ENCODE measurements at places on chromosomes 2 and 18. TPM values are rescaled to one million over a fixed set of nuclear protein-coding genes. Genes with fewer than 3 reads are reported as not detected.

Gene HTR2B
- not detected for total RNA-seq

Gene CDKL4
- total RNA-seq = 0.46 TPM

Gene BOK
- 37.4 TPM for total RNA-seq

Gene RAB6C
- 0.07 TPM for total RNA-seq

Gene DYSF
- total RNA-seq = 14.8 TPM

Gene OTOF
- 0.07 TPM for total RNA-seq

Gene MDH1B
- total RNA-seq = 1.6 TPM

Gene WDR75
- 68.3 TPM for total RNA-seq

Gene ARHGEF4
- total RNA-seq = 18.1 TPM

Gene MTLN
- total RNA-seq = 44.1 TPM

Gene GPR35
- total RNA-seq = 0.22 TPM

Gene PRSS56
- not detected for total RNA-seq

Gene CDCA7
- 66.6 TPM for total RNA-seq

Gene ALK
- total RNA-seq = 0.11 TPM

Gene NPPC
- 0.98 TPM for total RNA-seq

Gene PDE11A
- total RNA-seq = 0.53 TPM

Gene TMEM163
- total RNA-seq = 0.94 TPM

Gene DRC1
- total RNA-seq = not detected

Gene ANKRD53
- total RNA-seq = 0.39 TPM

Gene SERPINB10
- total RNA-seq = not detected

Gene AFF3
- 1.2 TPM for total RNA-seq

Gene SERPINB4
- 0.53 TPM for total RNA-seq

Gene CDK5R2
- 0.26 TPM for total RNA-seq

Gene SERTAD2
- 7.9 TPM for total RNA-seq

Gene CCL20
- not detected for total RNA-seq

Gene IL36RN
- total RNA-seq = not detected

Gene SMYD1
- total RNA-seq = not detected

Gene RGPD3
- 0.11 TPM for total RNA-seq

Gene VAMP8
- 55.4 TPM for total RNA-seq

Gene TNFRSF11A
- total RNA-seq = 4.7 TPM

Gene KCNG2
- 0.34 TPM for total RNA-seq

Gene INHA
- total RNA-seq = 1.4 TPM

Gene GTF2A1L
- not detected for total RNA-seq

Gene TOGARAM2
- total RNA-seq = 0.62 TPM

Gene DTNB
- total RNA-seq = 39.9 TPM

Gene BOD1L2
- total RNA-seq = not detected

Gene CLEC4F
- not detected for total RNA-seq

Gene ANAPC1
- total RNA-seq = 97.1 TPM

Gene NOSTRIN
- total RNA-seq = not detected

Gene ABCG8
- 0.25 TPM for total RNA-seq

Gene STON1
- total RNA-seq = 13.4 TPM

Gene CDH2
- 16.9 TPM for total RNA-seq

Gene GPR155
- total RNA-seq = 1.0 TPM

Gene MROH2A
- 0.16 TPM for total RNA-seq
